Lower lobe of right lung (tissue), 2 donors: ENCODE measurements at places on chromosomes 7 and 10. TPM values are rescaled to one million over a fixed set of nuclear protein-coding genes. Genes with fewer than 3 reads are reported as not detected.

ZNF3 gene
- 23.0 TPM for total RNA-seq

CNTNAP2 gene
- total RNA-seq = 0.59 TPM

CRYGN gene
- total RNA-seq = not detected

GPR26 gene
- not detected for total RNA-seq

DNA sequence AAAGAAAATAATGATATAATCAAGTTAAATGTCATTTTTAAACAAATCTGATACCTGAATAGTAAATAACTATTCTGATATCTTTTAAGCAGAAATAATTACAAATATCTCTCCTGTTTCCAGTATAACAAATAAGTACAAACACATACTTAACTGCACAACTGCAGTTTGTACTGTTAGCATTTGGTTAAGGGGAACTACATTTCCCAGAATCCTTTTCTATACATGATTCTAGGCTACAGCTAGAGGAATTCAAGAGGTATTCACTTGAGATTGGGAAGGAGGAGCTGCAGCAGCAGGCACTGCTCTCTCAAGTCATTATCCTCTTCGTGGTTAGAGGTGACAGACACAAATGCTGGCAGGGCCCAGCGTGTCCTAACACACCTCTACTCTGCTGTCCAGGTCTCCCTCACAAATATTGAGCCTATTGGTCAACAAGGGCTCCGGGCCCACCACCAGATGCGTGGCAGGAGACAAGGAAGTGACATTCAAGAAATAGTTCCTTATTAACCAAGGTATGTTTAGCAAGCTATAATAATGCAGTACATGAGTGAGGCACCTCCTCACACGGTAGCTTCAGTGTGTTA, 255.1 kb upstream of the MKLN1 start:
- H3K27ac ChIP-seq = peak overlapping the region; percentile 19
- DNase-seq = no peak
- H3K4me3 ChIP-seq = no peak overlapping the region
- no peaks in the 10 kb centered on the region for H3K27me3 ChIP-seq
- H3K36me3 ChIP-seq = peaks cover 29% of the 10 kb centered on the region

DNA sequence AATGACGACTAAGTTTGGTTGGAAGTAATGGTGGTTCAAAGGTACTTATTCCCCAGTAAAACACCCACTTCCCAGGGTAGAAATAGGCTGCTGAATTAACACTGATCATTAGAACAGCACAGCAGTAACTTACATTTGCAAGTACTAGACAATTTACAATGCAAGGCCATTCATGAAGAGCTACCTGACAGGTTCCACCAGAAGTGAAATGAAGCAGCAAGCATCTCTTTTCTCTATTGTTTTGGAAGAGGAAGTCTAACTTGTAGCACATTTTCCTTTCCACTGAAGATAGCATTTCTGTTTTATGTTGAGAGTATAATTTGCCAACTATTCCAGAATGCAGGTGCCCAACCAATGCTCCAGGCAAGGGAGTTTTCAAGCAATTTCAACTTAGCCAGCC, 145.9 kb downstream of the CREB5 start:
- no peak overlapping the region for H3K27ac ChIP-seq
- no peak overlapping the region for H3K4me3 ChIP-seq
- H3K27me3 ChIP-seq = no peaks in the 10 kb centered on the region
- no peaks in the 10 kb centered on the region for H3K4me1 ChIP-seq
- H3K36me3 ChIP-seq = no peaks in the 10 kb centered on the region
- DNase-seq = no peak

DNA sequence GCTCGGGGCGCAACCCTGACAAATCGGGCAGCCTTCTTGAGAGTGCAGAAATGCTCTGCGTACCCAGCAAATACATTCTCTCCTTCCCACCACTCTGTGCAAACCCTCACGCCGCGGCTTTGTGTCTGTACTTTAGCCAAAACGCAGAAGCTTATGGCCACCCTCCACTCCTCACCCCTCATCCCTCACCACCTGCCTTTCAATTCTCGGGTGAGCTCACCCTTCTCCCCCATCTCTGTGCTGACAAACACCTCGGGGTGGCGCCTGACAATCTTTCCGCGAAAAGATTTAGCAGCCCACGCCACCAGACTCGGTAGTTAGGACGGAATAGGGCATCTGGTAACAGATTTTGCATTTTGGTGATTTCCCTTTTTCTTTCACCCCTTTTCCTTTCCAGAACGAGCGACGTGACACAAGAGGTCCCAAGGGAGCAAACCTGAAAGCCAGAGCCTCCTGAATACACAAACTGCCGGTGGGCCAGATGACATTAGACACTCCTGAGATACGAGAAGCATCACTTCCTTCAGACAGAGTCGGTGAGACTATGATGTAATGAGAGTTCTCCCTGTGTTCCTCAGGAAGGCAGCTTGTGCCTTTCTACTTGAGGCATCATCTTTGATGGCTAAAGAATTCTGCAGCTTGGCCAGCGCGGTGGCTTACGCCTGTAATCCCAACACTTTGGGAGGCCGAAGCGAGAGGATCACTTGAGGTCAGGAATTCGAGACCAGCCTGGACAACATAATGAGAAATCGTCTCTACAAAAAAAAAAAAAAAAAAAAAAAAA, 671 bp upstream of the ATAD1 start:
- H3K27ac ChIP-seq = peak overlapping the region; percentile 88
- H3K27me3 ChIP-seq = no peaks in the 10 kb centered on the region
- no peak for DNase-seq
- H3K36me3 ChIP-seq = peaks cover 5% of the 10 kb centered on the region

DNA sequence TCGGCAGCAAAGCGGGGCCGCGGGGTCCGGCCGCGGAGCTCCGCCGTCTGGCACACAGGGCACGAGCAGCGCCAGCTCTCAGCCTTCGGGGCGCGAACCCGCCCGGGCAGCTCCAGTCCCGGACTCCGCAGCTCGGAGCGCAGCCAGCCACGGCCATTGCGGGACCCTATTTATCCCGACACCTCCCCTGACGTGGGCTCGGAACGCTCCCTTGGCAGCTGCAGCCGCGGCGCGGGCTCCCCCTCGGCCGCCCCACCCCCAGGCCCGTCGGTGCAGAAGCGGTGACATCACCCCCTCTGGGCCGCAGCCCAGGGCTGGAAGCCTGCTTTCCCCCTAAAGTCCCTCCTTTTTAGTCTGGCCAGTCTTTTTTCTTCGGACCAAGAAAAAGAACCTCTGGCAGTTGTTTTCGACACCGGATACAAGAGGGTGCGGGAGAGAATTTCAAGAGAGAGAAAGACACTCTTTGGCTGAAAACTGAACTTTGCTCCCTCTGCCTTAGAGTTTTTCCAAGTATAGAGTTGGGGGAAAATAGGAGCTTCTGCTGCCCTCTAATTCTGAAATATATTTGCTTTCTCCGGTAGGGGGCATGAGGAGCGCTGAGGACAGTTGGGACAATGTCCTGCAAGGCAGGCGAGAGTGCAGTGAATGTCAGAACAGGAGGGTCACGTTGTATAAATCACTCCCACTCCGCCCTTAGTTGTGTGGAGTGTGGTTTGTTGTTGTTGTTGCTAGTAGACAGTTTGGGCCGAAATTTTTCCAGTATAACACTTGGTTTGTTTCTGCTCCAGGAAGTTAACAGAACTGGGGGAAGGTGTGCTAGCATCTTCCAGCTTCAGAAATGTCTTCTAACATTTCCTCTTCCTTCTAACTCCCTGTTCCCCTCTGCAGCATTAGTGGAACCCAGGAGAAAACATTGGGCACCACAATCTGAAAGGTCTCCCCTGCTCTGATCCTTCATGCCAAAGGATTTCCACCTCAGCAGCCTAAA, at the start of gene SFRP4:
Gene SFRP4, minus strand, starts transcription at position 145 of the 988 bp plus-strand sequence. CDS start 280 bp downstream, outside the sequence.
- H3K4me1 ChIP-seq = peaks cover 31% of the 10 kb centered on the region
- H3K36me3 ChIP-seq = no peaks in the 10 kb centered on the region
- H3K4me3 ChIP-seq = peak within 1 kb of the TSS; percentile 60
- H3K27me3 ChIP-seq = peaks cover 11% of the 10 kb centered on the region
- H3K27ac ChIP-seq = peak within 1 kb of the TSS; percentile 71

DNA sequence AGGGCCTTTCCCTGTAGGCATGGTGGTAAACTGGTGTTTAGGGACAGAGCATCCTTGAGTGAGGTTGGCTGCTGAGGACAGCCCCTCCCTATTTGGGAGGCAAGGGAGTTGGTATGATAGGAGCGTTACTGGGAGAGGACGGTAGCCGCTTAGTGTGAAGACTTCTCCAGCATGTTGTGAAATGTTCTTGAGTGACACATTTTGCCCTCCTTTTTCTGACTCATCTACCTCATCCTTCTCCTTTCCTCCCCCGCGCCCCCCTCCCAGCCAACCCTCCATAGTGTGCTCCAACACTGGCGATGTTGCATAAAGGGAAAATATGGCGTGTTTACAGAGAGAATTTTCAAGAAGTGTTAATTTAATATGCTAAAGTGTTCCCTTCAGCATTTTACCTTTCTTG, 645.0 kb upstream of the GALNT17 start:
- H3K4me1 ChIP-seq = no peaks in the 10 kb centered on the region
- H3K36me3 ChIP-seq = no peaks in the 10 kb centered on the region
- H3K4me3 ChIP-seq = no peak overlapping the region
- no peak overlapping the region for H3K27ac ChIP-seq
- H3K27me3 ChIP-seq = no peaks in the 10 kb centered on the region

DNA sequence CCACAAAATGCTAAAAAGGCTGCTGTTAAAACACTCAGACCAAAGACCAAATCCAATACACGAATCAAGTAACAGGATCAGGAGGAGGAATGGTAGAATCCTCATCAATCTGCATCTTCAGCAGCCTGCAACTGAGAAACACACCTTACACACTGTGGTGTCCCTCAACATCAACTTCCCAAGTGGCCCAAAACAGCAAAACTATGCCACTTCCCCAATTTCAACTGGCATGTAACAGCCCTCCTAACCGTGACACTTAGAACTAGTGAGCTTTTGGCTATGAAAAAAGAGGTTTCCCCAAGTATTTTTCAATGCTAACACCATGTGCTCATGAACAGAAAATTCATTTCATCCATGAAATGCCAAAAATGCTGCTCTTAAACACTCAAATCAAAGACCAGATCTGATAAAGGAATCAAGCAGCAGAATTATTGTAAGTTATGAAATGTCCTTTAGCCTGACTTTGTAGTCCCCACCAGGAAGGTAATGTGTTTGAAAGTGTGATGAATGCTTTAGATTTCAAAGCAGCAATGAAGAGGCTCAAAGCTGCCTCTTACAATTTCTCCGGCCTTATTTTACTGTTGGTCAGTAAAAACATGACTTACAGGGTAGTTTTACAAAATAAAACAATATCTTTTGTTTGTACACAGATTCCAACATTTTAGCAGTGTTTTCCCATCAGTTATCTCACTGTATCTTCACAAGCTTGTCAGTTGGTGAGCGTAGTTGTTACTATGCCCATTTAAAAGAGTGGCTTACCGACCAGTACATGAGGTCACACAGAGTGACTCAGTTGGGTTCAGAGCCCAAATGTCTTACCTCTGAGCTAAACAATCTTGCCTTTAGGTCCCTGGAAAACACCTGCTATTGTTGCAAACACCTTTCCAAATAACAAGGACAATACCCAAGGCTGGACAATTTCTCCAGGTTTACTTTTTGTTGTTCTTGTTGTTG, 65.7 kb upstream of the ASAH2 start:
- H3K27me3 ChIP-seq = no peaks in the 10 kb centered on the region
- no peak for DNase-seq
- no peak overlapping the region for H3K27ac ChIP-seq
- H3K36me3 ChIP-seq = no peaks in the 10 kb centered on the region

DNA sequence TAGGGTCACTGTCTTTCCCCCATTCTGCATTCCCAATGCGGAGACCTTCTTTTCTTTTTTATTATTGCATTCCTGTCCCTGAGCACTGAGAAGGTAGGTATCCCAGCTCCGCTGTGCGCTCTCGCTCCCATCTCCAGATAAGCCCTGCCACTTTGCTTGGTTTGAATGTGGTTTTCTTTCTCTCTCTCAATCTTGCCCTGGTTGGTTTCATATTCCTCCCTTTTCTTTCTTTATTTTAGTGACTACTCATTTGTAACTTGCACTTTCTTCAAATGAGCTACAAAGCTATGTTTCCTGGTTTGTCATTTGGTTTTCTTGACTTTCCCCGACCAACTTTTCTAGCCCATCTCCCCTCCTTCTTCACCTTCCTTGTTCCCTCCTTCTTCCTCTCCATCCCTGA, 29.0 kb upstream of the HSPB1 start:
- H3K27me3 ChIP-seq = peaks cover 55% of the 10 kb centered on the region
- no peak overlapping the region for H3K27ac ChIP-seq
- H3K4me3 ChIP-seq = no peak overlapping the region
- H3K4me1 ChIP-seq = no peaks in the 10 kb centered on the region

- no peak for DNase-seq
- H3K36me3 ChIP-seq = no peaks in the 10 kb centered on the region
- peaks cover 10% of the 10 kb centered on the region for H3K4me1 ChIP-seq
These were observed 39.3 kb downstream of the C1GALT1 start for GRCh38 chr7:7221599-7222038.

DNA sequence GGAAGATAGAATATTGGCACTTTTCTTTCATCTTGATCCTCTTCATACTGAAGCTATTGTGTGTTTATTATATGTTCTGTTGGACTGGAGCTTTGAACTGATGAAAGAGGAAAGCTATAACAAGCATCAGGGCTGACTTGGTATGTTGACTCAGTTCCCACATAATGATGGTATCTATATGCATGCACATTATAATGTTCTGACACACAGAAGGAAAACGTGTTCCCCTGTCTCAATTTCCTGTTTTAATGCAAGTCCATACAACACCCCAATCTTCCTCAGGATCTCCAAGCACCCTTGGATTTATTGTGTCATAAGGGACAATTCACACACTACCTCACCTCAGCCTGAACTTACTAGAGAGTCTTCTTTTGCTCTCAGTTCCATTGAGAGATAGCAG, 8.3 kb upstream of the WASL start:
- no peaks in the 10 kb centered on the region for H3K36me3 ChIP-seq
- H3K27ac ChIP-seq = no peak overlapping the region
- DNase-seq = no peak
- H3K4me3 ChIP-seq = no peak overlapping the region
- no peaks in the 10 kb centered on the region for H3K27me3 ChIP-seq

DNA sequence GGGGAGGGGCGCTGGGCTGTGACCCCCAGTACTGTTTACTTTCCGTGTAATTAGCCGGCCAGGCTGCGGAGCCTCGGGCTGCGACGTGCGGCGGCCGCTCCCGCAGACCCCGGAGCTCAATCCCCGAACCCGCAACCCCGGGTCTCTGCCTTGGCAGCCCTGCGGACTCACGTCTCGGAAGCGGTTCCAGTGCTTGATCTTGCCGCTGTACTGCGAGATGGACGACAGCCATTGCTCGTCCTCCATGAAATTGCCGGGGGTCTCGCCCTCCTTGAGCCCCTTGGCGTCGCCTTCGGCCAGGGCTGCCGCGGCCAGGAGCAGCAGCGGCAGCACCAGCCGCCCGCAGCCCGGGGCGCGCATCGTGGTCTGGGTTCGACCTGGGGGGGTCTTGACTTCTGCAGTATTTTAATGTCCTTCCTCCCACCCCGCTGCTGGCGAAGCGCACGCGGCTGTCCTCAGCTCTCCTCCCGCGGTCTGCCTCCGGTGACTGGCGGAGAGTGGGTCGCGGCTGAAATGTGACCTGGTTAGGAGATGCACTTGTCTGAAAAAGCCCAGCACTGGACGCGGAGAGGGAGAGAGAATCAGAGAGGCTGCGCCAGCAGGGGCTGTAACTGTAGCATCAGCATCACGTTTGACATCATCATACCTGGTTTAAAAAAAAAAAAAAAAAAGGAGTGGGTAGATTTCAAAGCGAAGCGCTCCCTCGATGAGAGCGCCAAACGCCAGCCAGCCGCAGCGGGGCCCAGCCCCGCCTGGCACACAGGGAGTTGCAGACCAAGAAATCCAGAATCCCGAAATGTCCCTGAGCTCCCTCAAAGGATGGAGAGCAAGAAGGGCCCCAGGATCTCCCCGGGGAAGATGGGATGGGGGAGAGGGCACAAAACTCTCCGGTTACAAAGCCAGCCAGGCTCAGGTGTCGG, at the start of gene SPOCK2:
Gene SPOCK2, minus strand, starts transcription at position 583 of the 920 bp plus-strand sequence. Its CDS starts 223 bp downstream, at position 360.
- peaks cover 47% of the 10 kb centered on the region for H3K4me1 ChIP-seq
- peaks cover 3% of the 10 kb centered on the region for H3K36me3 ChIP-seq
- DNase-seq = peak; percentile 61
- peaks cover 26% of the 10 kb centered on the region for H3K27me3 ChIP-seq
- H3K27ac ChIP-seq = peak within 1 kb of the TSS; percentile 84
- H3K4me3 ChIP-seq = peak within 1 kb of the TSS; percentile 65
